Umbilical cord (tissue), 2 donors: ENCODE measurements at places on chromosomes 7 and 10. TPM values are rescaled to one million over a fixed set of nuclear protein-coding genes. Genes with fewer than 3 reads are reported as not detected.

The HOXA3 gene
- total RNA-seq: 0.96 TPM

The PDGFA gene
- 120 TPM for total RNA-seq

The NPFFR1 gene
- total RNA-seq: 1.2 TPM

The MRLN gene
- 16.9 TPM for total RNA-seq

The ZNF804B gene
- 7.7 TPM for total RNA-seq

The ADAM12 gene
- 196 TPM for total RNA-seq

The OR2A42 gene
- 0.48 TPM for total RNA-seq

The SPRN gene
- total RNA-seq: 0.96 TPM

The MRPS17 gene
- 22.1 TPM for total RNA-seq

The PSTK gene
- 2.9 TPM for total RNA-seq

The NUTM2B gene
- total RNA-seq: 2.2 TPM

The TET1 gene
- total RNA-seq: 19.3 TPM

The SNX10 gene
- 3.6 TPM for total RNA-seq

The PPIF gene
- 23.1 TPM for total RNA-seq

GRCh38 chr10:69723653-69724052 is 78.1 kb upstream of the COL13A1 start:
- no peak for DNase-seq

GRCh38 chr7:66682350-66683093 is 53.8 kb downstream of the KCTD7 start:
- no peak for DNase-seq

GRCh38 chr10:12048547-12048946 is 5.9 kb upstream of the UPF2 start:
- no peak for DNase-seq

GRCh38 chr10:110495731-110496552 is 1.8 kb upstream of the DUSP5 start:
- peak; percentile 40 for DNase-seq

DNA sequence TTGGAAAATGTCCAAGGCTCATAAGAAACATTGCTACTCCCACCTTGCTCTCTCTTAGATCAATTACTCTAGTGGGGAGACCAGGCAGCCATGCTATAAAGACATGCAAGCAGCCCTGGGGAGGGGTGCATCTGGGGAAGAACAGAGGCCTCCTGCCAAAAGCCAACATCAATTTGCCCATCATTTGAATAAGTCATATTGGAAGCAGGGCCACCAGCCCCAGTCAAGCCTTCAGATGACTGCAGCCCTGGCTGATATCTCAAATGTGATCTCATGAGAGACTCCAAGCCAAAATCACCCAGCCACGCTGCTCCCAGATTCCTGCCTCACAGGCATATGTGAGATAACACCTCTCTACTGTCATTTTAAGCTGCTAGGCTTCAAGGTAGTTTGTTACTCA is 157.5 kb upstream of the PDE1C start:
- DNase-seq: no peak

- no peak for DNase-seq
Observed at GRCh38 chr7:75559355-75559975, 67.3 kb downstream of the SPDYE5 start.

DNA sequence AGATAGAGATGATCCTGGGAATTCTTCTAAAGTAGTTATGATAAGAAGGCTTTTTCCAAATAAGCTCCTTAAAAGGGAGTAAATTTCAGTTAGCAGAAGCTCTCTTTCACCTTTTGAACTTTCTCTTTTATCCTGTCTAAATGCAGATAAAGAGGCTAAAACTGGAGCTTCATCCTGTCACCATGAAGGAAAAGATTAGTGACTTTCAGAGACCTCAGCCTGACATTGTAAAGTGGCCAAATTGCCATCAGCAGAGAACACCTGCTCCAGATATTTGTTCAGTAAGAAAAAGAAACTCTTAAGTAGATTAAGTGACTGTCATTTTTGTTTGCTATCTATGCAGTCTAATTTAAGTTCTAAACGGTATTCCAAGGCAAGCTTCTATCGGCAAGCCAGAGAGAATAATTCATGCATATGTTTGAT is 18.3 kb downstream of the VWDE start:
- DNase-seq: peak; percentile 67

- no peak for DNase-seq
Observed at GRCh38 chr7:111096997-111097396, 6.1 kb downstream of the LRRN3 start.

DNA sequence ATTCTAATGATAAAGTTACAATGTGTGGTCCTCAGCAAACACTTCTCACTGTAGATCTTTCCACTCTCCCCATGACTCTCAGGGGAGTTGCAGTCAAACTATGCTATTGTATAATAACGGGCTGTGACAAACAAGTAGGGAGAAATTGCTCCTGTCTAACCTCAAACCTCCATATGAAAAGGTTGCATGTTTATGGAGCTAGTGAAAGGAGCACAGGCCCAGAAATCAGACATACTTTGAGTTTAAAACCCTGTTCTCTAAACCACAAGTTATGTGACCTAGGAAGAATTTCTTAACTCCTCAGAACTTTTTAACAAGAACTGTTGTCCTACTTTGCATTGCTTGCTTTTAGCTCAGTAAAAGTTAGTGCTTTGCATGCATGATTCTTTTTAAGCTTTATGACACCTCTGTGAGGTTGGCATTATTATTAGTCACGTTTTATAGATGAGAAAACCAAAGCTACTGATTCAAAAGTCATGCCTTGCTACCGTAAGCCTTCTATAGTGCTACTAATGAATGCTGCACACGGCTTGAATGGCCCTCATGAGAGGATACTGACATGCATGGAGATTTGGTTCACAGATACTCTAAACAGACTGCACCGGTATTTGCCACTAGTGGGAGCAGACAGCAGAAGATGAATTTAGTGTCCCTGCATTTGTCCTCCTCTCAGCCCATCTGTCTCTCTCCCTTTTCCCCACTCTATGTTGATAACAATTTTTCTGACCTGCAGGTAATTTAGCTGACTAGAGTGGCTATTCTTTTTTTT is 129.5 kb upstream of the PCGF5 start:
- peak; percentile 11 for DNase-seq

DNA sequence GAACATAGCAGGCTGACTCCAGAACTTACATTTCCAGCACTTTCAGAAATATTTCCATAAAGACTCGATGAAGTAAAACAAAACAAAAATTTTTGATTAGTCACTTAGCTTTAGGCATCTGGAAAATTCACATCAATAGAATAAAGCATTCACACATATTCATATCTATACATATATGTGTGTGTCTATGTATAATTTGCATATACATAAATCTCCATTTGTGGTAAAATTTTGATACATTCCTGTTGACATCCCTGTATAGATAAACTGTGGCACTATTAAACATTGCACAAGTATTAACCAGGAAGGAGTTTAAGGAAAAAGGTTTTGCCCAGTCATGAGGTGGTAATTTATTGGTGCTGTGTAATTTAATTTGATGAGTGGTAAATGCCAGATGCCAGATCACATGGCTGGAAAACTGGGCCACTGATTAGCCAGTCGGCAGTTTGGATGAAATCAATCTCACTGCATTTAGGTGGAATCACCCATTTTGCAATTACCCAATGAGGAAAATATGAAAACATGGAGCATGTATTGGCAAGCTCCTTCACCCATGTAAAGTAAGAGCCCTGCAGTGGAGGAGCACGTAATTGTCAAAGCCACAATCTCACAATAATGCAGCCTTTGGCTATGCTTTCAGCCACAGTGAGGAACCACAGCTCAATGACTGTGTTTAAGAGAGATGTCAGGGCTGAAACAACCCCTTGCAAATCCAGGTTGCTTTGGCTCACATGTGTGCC is 294.6 kb downstream of the RNLS start:
- no peak for DNase-seq

- peak; percentile 5 for DNase-seq
Observed at GRCh38 chr10:9301148-9301547, 1246.7 kb downstream of the GATA3 start.

DNA sequence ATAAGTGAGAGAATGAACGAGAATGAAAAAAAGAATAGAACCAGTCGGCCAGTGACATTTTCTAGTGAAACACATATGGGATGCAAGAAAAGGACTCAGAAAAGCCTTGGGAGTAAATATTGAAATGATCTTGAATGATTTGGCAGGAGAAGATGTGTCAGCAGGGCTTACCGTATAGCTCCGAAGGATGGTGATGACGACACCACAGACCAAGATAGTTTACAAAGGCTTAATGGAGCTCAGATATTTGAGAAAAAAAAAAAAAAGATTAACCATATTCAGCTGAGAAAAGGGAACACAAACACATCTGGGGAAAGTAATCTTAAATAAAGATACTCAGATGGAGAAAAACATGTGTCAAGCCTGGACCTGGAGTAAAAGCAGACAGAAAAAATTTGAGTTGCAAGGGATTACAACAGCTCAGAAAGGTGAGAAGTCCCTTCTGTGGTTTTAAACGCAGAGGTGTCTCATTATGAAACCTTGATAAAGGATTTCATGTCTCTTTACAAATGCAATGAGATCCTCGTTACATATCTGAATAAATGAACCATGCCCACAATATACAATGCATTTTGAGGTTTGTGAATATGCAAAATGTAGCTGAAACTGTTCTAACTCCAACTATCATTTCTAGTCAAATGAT is 36.0 kb downstream of the DNAJB9 start:
- DNase-seq: peak; percentile 81

- DNase-seq: no peak
Observed at GRCh38 chr10:69107699-69108098, 16.3 kb upstream of the VPS26A start.

- no peak for DNase-seq
Observed at GRCh38 chr10:6059506-6059905, 2.7 kb downstream of the IL2RA start.

DNA sequence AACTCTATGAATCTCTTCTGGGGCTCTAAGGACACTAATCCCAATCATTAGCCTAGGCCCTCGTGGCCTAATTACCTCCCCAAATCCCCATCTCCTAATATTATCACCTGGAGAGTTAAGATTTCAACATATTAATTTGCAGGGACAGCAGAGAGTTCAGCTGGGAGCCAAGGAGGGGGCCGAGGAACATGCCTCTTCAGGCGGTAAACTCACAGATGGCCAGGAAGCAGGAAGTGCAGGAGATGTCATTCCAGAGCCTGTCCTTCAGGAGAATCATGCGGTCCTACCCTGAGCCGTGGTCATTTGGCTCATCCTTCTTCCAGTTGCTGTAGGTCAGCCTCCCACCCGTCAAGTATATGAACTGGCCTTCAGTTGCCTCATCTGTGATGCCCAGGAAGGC is 21.9 kb upstream of the SFTPA2 start:
- DNase-seq: no peak

GRCh38 chr10:75654171-75654771 is 222.8 kb downstream of the LRMDA start:
- DNase-seq: no peak

DNA sequence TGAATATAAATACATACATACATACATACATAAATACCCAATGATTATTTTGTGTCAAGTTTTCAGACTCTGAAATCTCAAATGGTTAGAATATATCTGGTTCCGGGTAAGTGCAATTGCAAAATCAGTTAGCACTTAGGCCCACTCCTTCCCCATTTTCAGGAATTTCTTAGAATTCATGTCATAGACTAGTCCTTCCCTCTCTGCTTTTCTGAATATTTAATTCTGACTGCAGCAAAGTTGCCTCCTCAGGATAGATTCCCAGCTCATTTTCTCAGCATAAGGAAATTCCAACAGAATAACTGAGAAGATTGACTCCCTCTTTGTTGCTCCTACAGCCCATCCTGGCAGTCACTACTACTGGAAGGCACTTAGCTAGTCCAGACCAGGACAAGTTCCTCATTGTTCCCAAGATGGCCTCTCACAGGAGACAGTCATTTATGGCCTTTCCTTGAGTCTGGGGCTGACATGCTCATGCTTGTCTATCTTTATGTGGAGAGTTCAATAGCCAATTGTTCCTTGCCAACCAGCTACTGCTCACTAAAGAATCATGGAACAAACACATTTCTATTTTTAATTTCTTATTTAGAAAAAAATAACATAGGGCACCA is 142.9 kb upstream of the ITGB1 start:
- DNase-seq: no peak

GRCh38 chr7:27771111-27771510 is 31.1 kb downstream of the TAX1BP1 start:
- DNase-seq: no peak

DNA sequence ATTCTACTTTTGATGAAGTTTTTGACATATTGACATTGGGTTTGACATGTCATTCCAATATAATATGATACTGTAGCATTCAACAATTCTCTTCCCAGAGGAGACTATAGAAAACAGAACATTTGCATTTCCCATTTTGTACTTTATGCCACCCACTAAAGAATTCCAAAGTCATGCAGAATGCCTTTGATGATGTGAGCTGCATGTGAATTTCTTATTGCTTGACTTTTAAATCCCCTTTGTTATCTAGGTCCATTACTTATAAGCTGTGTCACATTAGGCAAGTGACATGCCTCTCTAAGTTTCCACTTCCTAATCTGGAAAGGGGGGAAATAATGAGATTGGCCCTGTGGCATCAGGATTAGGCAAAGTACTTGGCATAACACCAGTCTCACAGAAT is 436.7 kb downstream of the AUTS2 start:
- no peak for DNase-seq

- DNase-seq: no peak
Observed at GRCh38 chr7:149821191-149822148, 16.7 kb upstream of the ZNF862 start.

DNA sequence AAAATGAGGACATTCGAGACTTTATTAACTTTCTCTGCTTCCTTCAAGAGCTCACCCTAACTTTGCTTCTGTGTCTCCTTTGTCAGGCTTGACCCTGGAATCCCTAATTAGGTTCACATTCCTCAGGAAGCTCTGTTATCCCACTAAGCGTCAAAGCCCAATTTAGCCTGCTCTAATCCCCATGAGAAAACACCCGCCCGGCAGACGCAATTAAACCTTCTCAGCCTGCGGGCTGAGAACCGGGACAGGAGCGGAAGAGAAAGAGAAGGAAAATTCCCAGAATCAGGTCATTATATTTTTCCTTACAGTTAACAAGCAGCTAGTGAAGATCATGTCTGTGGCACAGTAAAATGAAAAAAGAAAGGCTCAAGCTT is 93.0 kb downstream of the TNS3 start:
- no peak for DNase-seq

- DNase-seq: no peak
Observed at GRCh38 chr10:23408330-23408976, 30.4 kb upstream of the OTUD1 start.

DNA sequence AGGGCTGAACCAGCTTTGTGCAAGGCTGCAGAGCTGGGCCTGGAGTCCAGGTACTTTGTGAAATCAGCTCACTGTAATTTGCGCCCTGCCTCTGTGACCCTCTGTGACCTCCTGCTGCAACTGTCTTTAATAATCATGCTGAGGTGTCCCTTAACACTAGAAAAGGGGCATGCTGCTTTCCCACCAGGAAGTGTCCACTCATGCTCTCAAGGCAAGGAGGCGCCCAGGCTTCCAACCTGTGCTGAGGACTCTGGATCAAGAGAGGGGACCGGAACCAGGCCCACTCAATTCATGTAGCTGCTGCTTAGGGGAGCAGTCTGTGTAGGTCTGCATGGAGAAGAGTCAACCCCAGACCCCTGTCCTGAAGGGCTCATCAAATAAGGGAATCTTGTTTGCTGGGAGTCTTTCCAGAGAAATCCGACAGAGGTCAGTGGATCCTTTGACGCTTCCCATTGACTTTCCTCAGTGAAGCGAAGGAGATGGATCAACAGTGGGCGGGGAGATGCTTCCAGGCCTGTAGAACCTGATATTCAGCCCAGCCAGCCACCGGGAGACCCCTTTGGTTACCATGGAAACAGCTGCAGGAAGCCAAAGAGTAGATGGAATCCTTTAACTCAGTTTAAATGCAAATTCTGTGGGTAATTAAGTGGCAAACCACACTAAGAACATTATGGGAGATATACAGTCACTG is 945.9 kb downstream of the GRID1 start:
- no peak for DNase-seq
